ENCODE measurements at places on chromosomes 1 and 21.

DNA sequence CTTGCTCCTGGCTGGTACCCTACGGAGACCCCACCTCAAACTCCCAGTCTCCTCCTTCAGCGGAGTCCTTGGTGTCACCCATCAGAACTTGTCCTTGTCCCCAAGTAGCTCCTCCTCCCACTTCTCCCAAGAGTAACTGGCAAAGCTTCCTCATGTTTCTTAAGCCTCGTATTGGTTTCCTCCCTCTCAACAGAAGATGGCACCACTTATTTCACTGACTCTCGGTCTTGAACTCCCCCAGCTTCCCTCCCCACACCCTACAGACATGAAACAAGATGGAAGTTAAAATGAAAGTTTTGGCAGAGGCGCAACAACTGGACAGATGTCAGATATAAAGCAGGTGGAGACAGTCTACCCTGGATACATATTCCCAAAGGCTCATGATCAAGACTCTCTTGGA is 13.4 kb downstream of the RAB7B start:
- DNase-seq, result no peak

GRCh38 chr1:62398377-62398776 is 38.5 kb upstream of the USP1 start:
- no peak for DNase-seq

DNA sequence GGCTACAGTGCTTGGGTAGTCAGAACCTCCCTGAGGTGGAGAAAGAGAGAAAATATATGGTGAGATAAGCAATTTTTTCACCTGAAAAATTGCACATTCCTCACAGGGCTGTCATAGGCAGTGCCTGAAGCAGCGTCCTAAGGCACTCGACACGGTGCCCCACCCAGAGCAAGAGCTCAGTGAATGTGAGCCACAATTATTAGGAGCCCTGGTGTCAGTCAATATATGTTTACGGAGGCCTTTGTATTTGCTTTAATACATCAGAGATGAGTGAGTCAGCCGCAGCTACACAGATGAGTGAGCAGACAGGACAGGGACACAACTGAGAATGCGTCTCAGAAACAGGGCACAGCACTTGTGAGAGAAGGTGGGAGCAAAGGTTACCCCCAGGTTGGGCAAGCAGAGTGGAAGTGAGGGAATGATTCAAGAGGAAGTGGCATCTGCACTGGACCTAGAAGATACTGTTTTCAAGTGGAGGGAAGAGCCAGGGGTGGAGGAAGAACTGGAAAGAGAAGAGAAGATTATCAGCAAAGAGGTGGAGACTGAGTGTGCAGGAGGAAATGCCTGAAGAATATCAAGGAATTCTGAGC is 5.2 kb upstream of the PIGC start:
- no peak for DNase-seq

DNA sequence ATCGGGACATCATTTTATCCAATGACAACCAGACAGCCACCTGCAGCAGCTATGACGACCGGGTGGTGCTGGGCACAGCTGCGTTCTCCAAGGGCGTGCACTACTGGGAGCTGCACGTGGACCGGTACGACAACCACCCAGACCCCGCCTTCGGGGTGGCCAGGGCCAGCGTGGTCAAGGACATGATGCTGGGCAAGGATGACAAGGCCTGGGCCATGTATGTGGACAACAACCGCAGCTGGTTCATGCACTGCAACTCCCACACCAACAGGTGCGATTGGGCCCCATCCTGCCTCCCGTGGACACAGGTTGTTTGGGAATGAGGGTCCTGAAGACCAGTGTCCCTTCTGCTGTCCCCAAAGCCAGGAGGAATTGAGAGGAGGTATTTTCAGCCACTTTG is 32.0 kb upstream of the GNPAT start:
- DNase-seq, result no peak

GRCh38 chr1:107138166-107138565 is 2.7 kb upstream of the NTNG1 start:
- DNase-seq, result no peak

- DNase-seq, result no peak
Measured at GRCh38 chr1:87219141-87219540, 109.5 kb upstream of the LMO4 start.

- DNase-seq, result no peak
Measured at GRCh38 chr21:41622831-41623548, 115.0 kb upstream of the TMPRSS2 start.

DNA sequence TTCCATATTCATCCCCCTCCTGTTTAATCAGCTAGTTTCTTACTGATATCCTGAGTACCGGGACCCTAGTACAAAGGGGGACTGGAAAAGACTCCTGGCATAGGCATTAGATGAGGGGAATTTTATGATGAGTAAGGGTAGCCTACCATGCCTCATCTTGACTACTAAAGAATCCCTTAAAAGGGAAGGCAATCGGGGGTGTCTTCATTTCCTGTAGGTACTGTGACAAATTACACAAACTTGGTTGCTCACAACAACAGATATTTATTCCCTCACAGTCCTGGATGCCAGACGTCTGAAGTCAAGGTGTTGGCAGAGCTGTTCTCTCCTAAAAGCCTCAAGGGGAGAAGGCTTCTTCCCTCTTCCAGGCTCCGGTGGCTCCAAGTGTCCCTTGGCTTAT is 28.9 kb upstream of the RUNX1 start:
- DNase-seq, result no peak

DNA sequence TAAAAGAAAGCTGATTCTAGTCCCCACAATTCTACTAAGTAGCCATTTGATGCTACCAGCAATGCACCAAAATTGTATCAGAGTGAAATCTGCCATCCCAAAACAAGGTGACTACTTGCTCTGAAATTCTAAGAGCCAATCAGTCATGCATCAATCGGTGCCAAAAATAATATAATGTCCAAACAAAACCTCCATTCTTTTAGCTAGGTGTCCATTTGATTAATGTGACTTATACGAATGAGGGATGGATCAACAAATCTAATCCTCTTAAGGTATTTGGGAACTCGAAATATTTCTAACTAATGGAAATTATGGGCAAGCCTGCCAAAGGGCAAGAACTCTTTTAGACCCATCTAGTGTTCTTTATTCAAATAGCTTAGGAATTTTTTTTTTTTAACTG is 66.4 kb upstream of the NEK2 start:
- DNase-seq, result no peak

GRCh38 chr1:9473032-9473807 is 66.0 kb upstream of the SLC25A33 start:
- peak; percentile 34 for DNase-seq

DNA sequence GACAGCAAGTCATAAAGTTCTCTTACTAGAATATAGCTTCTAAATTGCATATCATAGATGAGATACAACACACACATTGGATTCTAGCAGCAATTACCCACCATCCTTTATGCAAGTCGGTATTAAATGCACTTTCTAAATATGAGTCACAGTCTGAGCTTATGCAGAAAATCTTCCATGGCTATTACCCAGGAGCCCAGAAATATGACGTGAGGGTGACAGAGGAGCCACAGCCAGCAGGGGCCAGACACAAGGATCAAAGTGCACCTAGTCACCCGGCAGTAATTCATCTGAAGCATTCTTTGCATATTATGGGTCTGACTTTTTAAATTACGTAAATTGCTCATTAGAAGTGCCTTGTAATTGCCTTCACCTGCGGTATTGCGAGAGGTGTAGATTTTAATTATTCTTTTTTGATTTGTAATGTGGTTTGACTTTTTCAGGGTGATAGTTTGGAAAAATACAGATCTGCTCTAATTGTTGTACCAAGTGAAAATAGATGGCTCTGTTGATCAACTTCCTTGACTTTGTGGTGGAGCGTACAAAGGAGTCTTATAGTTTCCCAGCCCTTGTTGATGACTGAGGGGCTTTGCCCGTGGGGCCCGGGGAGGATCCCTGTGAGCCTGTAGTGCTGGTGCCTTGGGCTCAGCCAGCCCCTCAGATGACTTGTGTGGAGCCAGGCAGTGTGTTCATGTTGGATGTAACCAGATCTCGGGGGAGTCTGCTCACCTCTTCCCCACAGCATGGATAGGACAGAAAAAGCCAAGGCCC is 470.0 kb upstream of the VAMP3 start:
- DNase-seq, result no peak

DNA sequence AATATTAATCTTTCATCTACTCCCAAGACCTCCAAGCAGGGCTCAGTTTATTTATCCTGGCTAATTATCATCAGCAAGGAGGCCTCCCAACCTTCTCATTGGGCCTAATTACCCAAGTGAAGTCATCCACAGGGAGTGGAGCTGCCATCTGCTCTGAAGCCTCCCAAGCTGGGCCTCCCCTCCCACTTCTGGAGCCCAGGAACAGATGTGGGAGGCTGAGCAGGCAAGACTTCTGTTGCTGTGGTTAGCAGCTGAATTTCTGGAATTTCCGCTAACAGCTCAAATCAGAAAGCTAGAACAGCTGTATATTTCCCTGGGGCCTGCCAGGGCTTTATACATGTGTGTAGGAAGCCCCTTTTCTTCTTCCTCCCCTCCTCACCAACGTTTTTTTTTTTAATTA is 127.5 kb downstream of the UCK2 start:
- DNase-seq, result peak; percentile 79

DNA sequence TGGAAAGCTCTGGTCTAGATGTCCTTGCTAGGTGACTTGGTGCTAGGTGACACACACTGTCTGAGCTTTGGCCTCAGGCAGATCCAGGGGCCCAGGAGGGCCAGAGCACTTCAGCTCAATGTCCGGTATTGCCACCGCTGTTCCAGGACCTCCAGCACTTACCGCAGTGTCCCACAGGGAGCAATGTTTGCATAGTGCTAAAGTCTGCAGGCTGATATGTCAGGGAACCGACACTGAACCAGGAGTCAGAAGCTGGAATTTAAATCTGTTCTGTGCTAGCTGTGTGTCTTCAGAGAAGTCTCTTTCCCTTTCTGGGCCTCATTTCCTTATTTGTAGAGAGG is 19.3 kb downstream of the DHCR24 start:
- no peak for DNase-seq

GRCh38 chr1:5331101-5331500 is 661.1 kb downstream of the NPHP4 start:
- no peak for DNase-seq

DNA sequence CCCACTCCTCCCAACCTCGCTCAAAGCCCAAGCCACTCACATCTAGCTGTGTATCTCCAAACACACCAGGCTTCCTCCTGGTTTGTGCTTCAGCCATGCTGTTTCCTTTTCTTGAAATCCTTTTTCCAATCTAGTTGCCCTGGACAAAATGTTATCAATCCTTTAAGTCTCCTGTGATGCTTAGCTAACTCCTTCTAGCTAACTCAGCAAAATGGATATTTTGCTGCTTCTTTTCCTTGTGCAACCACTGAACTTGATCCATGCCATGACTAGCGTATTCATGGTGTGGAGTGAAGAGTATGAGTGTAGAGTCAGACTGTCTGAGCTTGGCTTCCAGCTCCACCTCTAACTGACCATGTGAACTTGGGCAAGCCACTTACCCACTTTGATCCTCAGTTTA is 33.9 kb upstream of the FAM78B start:
- DNase-seq, result no peak

- DNase-seq, result no peak
Measured at GRCh38 chr1:115332813-115333608, 5.0 kb downstream of the NGF start.

GRCh38 chr21:32861866-32862265 is 90.3 kb upstream of the PAXBP1 start:
- no peak for DNase-seq

DNA sequence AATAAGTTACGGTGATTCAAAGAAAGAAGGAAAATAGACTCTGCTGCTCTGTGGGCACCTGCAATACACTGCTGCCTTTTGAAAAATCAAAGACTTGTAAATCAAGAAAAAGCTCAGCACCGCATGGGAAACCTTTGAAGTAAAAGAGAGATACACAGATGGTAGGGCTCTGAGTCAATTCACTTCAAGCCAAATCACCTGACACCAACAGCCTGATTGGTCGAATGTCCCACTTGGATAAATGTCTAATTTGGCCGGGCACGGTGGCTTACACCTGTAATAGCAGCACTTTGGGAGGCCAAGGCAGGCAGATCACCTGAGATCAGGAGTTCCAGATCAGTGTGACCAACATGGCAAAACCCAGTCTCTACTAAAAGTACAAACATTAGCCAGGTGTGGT is 19.2 kb upstream of the RCAN3 start:
- DNase-seq, result no peak

GRCh38 chr1:47686731-47687630 is 249.1 kb downstream of the FOXD2 start:
- no peak for DNase-seq

GRCh38 chr1:167644551-167644950 is 14.5 kb downstream of the RCSD1 start:
- DNase-seq, result no peak

GRCh38 chr1:85850238-85850637 is 142.0 kb upstream of the ZNHIT6 start:
- no peak for DNase-seq

GRCh38 chr1:48936436-48936835 is 159.7 kb upstream of the BEND5 start:
- no peak for DNase-seq

- no peak for DNase-seq
Measured at GRCh38 chr1:77473690-77474089, 191.9 kb downstream of the AK5 start.

GRCh38 chr1:10960411-10961299 is 51.8 kb upstream of the TARDBP start:
- DNase-seq, result peak; percentile 90

- no peak for DNase-seq
Measured at GRCh38 chr1:160789702-160790611, 6.0 kb upstream of the LY9 start.

DNA sequence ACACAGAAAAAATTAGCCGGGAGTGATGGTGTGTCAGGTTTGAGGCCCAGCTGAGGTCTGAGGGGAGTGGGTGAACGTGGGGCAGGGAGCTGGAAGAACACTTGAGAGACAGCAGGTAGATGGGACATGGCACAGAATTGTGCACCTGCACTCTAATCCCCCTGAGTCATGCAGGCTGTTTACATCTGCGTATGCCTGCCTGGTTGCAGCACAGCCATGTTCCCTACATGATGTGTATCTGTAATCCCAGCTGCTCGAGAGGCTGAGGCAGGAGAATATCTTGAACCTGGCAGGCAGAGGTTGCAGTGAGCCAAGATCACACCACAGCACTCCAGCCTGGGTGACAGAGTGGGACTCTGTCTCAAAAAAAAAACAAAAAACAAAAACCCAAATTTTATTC is 44.8 kb downstream of the ATP5PO start:
- DNase-seq, result no peak
